Activated CD4-positive, CD25-positive, alpha-beta regulatory T cell treated with anti-CD3 and anti-CD28 coated beads, Interleukin-2, amount 50 U/mL, for 72 hours (primary cell): ENCODE measurements at places on chromosomes 4 and X.

DNA sequence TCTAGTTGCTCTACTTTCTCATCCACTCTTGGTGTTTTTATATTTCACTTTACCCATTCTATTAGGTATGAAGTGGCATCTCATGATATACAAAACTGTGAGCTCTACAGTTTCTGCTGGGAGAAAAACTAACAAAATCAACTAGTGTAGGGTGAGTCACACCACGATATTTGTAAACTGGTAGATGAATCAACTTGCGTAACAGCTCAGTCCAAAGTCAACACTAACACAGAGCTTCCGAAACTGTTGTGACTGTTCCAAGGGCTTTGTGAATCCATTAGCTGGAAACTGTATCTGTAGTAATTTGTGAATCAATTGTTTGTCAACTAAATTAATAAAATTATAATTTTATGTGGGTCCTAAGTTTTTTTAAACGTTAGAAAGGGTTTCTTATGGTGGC is 119.8 kb upstream of the TSPAN5 start:
- no peak for DNase-seq

DNA sequence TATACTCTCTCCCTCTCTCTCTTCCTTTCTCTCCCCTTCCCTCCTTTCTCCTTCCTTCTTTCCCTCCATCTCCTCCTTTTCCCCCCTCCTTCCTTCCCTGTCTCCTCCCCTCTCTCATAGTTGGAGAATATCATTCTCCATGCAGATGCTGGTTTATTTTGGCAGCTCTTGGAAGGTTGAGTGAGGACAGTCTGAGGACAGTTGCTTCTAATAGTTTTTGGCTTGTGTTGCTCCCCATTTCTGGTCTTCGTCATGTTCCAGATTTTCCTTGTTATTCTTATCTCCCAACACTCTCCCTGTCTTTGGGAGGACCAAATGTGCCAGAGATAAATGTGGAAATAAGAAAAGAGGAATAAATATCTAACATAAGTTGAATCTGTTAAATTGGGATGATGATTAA is 263.0 kb downstream of the FRMPD4 start:
- DNase-seq, result no peak

GRCh38 chr4:28555866-28556265 is 1695.2 kb downstream of the STIM2 start:
- no peak for DNase-seq

- DNase-seq, result no peak
Observed at GRCh38 chrX:8748855-8749254, 16.9 kb upstream of the ANOS1 start.

- DNase-seq, result no peak
Observed at GRCh38 chrX:12702509-12703091, 88.6 kb upstream of the PRPS2 start.

- DNase-seq, result no peak
Observed at GRCh38 chr4:150080337-150080736, 2.1 kb downstream of the DCLK2 start.
